ENCODE measurements at places on chromosomes 2 and 18.

DNA sequence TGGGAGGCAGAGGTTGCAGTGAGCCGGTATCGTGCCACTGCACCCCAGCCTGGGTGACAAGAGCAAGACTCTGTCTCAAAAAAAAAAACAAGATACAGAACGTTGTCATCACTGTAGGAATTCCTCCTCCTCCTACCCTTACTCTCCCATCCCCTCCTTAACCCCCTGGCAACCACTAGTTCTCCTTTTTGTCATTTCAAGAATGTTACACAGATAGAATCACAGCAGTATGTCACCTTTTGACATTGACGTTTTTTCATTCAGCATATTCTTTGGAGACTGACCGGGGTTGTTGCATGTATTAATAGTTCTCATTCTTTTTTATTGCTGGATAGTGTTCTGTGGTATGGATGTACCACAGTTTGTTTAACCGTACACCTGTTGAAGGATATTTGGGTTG, 32.4 kb downstream of the TTLL4 start:
- no peak for DNase-seq

GRCh38 chr2:161576421-161576820, 47.8 kb upstream of the SLC4A10 start:
- no peak for DNase-seq

DNA sequence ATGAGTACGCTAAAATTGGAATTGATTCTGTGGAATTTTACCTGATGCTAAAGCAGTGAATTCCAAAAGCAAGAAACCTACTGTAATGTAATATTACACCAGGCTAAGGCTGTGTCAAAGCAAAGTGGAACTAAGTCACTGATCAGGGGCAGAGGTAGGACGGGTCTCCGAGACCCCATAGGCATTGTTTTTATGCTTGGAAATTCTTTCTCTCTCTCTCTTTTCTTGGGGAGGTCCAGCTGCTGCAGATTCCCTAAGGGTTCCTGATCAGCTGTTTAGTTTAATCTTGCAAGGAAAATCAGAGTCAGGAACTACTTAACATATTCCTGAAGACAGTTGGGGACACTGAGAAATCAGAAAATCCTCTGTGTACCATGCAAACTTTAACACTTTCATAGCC, 220.2 kb downstream of the SRBD1 start:
- DNase-seq: no peak

DNA sequence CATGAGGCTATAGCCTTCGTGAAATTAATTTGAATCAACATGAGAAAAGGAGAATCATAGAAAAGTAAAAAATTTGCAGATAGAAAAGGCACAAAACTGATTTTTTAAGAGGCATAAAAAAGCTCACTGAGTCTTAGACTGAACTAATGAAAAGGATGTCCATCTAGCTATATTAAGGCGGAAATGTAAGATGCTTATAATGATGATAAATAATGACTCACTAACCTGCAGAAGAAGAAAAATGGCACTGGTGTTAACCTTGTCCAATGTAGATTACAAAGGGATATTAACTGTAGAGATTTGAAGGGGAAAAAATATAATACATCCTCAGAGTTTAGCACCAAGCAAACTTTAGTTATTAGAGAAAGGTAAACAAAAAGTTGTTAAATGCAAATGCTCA, 1098.0 kb upstream of the DDX18 start:
- DNase-seq: no peak

DNA sequence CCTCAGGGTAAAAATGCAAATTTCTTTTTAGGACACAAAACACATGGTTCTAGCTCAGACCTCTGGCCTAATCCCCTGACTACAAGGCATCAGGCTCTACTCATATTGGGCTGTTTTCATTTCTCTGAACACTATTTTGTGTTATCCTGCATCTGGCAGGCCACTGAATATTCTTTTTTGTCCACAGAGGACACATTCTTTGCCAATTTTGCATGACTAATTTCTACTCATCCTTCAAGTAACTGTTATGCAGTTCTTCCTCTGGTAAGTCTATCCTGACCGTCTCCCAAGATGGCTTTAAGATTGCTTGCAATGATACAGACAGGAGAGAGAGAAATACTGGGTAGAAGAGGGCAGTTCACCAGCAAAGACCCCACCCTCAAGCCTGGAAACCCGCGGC, 107.6 kb upstream of the RGPD4 start:
- DNase-seq: no peak

DNA sequence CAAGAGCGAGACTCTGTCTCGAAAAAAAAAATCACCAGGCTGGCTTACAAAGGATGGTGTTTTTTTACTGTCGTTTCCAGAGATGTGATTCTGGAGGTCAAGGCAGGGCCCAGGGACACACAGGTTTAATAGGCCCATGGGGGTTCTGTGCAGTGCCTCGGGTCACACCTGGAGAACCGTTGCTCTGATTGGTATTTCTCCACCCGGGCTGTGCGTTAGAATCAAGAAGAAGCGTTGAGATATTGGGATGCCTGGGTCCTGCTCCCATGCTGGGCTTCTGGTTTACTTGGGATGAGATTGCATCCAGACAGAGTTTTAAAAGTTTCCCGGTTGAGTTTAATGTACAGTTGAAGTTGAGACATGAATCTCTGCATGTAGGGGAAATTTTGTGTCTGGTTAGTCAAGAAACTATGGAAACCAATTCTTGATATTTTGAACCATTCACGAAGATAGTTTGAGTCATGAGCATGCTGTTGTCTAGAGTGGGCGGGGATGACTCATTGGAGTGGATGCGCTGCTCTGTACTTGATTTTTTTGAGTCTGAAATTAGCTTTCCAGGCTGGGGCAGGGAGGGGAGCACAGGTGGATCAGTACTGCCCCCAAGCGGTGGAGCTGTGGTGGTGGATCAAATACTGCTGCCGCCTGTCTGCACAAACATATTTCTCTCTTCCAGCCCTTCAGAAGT, 50.1 kb downstream of the GREB1 start:
- DNase-seq: peak; percentile 13

DNA sequence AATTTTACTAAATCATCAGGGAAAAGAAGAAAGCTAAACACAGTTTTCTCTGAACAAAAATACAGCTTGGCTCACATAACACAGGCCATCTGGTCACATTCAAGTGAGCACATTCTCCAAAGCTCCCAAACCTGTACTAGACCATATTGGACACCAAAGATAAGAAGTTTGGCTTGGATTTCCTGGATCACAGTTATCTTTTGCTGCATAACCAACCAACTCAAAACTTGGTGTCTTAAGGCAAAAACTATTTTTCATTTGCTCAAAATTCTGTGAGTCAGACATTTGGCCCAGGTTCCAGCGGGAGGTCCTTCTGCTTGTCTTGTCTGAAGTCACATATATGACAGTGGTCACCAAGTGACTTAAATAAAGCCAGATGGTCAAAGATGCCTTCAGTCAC, 83.2 kb downstream of the GYPC start:
- no peak for DNase-seq

DNA sequence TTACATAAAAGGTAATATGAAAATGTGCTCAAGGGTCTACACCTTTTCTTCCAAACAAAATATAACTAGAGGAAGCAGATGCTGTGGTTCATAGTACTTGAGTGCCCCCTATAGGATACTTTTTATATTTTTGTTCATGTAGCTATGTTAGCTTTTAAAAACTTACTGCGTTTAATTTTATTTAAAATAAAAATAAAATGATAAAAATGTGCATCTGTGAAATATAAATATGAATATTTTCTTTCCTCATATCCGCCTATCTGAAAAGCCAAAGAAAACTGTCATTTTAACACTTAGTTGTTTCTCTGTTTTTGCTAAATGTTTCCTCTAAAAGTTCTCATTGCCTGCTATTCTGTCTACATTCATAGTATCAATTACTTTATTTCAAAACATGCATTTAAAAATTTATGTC, 9.6 kb upstream of the LRP1B start:
- no peak for DNase-seq

DNA sequence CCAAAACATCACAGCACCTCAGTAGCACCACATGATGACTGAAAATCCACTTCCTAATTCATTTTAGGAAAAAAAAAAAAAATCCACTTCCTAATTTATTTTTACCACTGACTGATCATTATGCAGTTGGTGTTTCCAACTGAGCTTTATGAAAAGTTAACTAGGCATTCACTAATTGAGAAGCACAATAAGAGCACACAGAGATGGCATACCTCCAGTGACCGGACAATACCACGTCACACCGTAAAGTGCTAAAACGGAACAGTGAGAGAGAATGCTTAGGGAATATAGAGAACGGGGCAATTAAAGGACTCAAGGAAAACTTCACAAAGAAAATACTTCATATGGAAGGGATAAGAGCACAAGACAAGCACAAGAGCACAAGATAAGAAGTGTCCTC, 212.5 kb downstream of the NBAS start:
- DNase-seq: no peak

GRCh38 chr18:63286926-63287325, 32.6 kb downstream of the BCL2 start:
- DNase-seq: no peak

DNA sequence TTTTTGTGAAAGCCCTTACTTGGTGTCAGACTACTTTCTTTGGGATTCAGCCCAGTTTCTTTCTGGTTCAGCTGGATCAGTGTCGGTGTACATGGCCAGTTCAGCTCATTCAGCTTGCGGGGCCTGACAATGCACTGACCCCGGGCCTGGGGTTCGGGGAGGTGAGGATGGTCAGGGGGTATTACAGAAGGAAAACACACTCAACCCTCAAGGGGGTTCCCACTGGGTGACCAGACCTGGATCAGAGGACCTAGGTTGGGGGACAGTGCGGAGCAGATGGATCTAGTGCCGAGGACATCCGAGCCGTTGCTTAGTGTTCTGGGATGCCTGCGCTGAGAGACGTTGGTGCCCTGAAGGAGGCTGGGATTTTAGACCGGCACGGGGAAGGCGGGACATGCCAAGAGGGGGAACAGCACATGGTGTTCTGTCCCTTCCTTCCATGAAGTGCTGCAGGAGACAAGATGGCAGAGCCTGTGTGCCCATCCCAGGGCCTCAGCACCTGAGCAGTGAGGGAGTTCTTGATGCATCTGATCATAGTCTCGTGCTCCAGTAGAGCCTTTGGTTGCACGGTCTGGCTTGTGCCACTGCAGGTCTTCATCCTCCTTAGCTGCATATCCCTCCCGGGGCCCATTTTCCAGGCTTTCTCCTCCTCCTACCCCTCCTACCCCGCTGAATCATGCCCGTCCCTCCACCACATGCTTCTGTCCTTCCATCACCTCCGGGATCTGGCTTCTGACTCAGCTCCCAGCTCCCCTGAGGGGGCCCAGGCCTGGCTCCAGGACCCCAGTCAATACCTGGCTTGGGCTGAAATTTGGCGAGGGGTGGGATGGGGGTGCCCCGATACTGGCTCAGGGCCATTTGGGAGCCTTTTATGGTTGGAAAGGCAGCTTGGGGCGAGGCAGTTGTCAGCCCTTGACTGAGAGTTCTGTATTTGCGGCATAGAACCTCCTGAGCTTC, 18.0 kb downstream of the SPEG start:
- DNase-seq: no peak

GRCh38 chr2:11169333-11169732, 14.1 kb downstream of the SLC66A3 start:
- DNase-seq: no peak

DNA sequence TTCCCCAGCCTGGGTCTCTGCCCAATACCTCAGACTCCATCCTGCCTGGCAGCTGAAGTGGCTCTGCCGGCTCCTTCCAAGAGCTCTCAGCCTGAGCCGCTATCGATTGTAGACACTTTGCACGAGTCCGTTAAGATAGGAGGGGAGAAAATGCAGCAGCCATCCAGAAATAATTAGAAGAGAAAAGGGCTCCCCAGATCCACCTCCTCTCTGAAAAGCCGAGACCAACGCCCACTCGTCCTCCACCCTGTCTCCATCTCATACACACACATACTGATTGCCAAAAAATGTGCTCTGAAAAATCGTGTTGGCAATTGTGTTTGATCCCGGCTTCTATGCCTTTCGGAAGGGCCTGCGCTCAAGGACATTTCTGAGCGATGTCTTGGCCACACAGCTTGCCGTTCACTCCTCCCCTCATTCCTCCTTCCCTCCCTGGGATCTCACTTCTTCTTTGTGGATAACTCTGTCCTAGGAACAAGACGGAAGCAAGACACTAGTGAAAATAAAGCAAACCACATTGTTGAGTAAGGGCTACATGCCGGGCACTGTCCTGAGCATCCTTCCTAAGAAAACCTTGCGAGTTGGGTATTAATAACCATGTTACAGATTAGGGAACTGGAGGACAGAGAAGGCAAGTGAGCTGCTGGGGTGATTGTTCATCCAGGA, 372.8 kb upstream of the MYT1L start:
- no peak for DNase-seq

GRCh38 chr18:74196220-74197119, 48.1 kb downstream of the TIMM21 start:
- DNase-seq: peak; percentile 8

- no peak for DNase-seq
These were observed 8.5 kb downstream of the SEC11C start for GRCh38 chr18:59148192-59148591.

GRCh38 chr18:74597034-74597661, 522 bp upstream of the ZNF407 start:
- peak; percentile 11 for DNase-seq

DNA sequence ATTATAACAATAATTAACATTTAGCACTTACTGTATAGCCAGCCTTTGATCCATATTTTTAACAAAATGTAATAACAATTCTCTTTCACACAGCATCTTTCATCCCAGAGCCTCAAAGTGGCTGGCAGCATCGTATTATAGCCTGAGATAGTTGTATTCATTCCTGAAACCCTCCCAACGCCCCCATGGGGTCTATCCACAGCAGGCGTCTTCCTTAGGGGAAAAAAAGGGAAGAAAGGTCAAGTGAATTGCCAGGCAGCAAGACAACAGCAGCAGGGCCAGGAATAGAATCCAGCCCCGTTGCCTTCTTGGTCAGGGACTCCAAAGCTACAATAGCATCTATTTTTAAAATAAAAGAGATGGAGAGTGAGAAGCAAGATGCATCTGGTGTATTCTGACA, 424.4 kb upstream of the ID2 start:
- no peak for DNase-seq

- DNase-seq: no peak
These were observed 12.2 kb downstream of the TM4SF20 start for GRCh38 chr2:227366769-227367426.

DNA sequence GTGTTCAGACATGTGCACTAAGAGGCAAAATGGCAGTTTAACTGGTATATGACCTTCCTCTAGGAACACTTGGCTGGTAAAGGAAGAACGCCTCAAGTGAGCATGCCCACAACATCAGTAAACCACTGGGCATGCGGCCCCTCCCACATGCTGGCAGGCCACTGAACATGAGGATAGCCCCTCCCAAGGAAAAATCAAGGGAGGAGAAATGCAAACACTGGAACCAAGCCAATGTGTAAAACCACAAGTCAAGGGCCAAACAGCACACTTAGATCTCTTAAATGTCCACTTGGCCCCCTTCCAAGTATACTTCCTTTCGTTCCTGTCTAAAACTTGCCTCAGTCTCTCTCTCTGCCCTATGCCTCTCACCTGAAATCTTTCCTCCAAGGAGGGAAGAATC, 980.8 kb downstream of the TSN start:
- no peak for DNase-seq
